ENCODE measurements at places on chromosomes 4 and X. TPM values are rescaled to one million over a fixed set of nuclear protein-coding genes. Genes with fewer than 3 reads are reported as not detected.

Gene CPE
- total RNA-seq: 29.0 TPM

Gene TEC
- total RNA-seq: 2.1 TPM

Gene CENPE
- 0.78 TPM for total RNA-seq

Gene TDO2
- total RNA-seq: not detected

Gene CXorf49
- not detected for total RNA-seq

DNA sequence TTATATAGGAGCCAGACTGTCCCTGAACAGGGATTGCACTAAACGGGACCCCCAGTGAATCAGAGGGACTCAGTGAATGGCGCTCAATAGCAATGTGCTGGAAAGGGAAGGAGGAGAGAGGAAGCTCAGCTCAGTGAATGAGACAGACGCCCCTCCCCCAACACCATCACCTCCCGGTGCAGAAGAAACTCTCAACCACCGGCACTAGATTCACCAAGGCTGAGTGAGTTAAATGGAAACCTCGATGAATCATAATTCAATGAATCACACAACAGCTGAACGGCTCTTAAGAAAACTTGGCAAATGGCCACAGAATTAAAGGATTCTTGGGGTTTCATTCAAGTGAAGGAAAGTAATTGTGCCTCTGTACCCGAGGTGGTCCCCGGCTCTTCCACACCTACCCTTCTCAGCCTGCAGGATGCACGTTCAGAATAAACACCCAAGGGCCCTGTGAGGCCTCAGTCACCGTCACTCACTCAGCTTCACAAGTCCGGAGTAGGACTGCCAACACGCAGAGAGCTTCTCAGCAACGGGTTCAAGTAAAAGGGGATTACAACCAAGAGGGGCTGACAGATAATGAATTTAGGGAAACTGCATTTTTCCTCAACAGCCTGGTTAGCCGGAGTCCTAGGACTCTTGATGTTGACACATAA is 29.3 kb downstream of the CRMP1 start:
- H3K36me3 ChIP-seq: no peaks in the 10 kb centered on the region
- H3K4me1 ChIP-seq: no peaks in the 10 kb centered on the region
- no peak overlapping the region for H3K27ac ChIP-seq

GRCh38 chrX:130147631-130148030 is 18.0 kb downstream of the AIFM1 start:
- H3K27me3 ChIP-seq: no peaks in the 10 kb centered on the region
- no peaks in the 10 kb centered on the region for H3K36me3 ChIP-seq
- H3K27ac ChIP-seq: no peak overlapping the region
- no peaks in the 10 kb centered on the region for H3K4me1 ChIP-seq
- no peak overlapping the region for H3K4me3 ChIP-seq
- DNase-seq: no peak

DNA sequence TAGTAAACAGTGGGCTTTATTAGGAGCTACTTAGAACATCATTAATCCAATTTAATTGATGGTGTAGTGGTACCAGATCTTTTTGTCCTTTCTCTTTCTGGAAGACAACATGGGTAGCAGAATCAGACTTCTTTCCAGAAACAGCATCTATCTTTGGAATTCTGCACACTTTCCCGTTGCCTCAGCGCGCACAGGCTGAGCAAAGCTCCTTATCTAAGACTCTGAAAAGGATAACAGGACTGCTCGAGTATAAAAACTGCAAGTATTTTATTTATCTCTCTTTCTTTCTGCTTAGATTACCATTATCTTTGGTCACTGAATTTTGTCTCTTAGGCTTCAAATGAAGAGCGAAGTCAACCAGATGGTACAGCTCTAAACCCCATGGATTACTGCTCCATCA is 191.7 kb downstream of the DHX15 start:
- H3K36me3 ChIP-seq: no peaks in the 10 kb centered on the region
- no peak overlapping the region for H3K4me3 ChIP-seq
- H3K27ac ChIP-seq: no peak overlapping the region

GRCh38 chr4:147094238-147094637 is 148.6 kb upstream of the TTC29 start:
- H3K27ac ChIP-seq: no peak overlapping the region
- no peaks in the 10 kb centered on the region for H3K4me1 ChIP-seq
- no peak overlapping the region for H3K4me3 ChIP-seq

- peaks cover 25% of the 10 kb centered on the region for H3K4me1 ChIP-seq
- no peaks in the 10 kb centered on the region for H3K27me3 ChIP-seq
- H3K36me3 ChIP-seq: no peaks in the 10 kb centered on the region
- no peak for DNase-seq
- no peak overlapping the region for H3K4me3 ChIP-seq
These were observed 67.4 kb downstream of the DMP1 start for GRCh38 chr4:87717276-87718031.

DNA sequence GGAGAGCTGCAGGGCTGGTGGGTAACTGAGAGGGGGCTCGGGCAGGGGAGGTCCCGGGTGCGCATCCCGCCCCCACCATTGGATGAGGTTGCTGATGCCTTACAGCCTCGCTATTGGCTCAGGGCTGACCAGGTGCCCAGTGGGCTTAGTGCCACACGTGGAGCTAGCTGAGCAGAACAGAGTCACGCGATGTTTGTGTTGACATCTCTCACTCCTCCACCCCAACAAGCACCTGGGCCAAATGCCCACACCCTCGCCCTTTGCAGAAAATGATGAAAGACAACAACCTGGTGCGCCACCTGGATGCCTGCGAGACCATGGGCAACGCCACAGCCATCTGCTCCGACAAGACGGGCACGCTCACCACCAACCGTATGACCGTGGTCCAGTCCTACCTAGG is 31.8 kb downstream of the ATP2B3 start:
- H3K27ac ChIP-seq: no peak overlapping the region
- DNase-seq: no peak
- H3K27me3 ChIP-seq: no peaks in the 10 kb centered on the region
- no peak overlapping the region for H3K4me3 ChIP-seq
- no peaks in the 10 kb centered on the region for H3K36me3 ChIP-seq

DNA sequence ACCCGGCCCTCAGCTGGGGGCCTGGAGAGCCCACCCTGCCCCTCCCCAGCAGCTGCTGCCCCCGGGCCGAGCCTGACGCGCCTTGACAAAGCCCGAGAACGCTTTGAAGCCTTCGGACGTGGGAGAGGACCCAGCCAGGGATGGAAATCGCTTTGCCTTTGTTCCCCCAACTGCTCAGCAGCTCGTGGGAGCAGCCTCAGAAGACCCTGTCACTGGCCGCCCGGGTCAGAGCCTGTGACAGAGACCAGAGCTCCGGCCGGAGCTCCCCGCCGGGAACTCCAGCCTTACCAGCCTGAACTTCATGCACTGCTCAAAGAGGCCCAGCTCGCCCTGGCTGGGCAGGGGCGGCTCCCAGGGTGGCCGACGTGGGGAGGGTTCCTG is 2.6 kb upstream of the SLC6A8 start:
- no peaks in the 10 kb centered on the region for H3K4me1 ChIP-seq
- no peaks in the 10 kb centered on the region for H3K27me3 ChIP-seq
- no peak for DNase-seq
- H3K36me3 ChIP-seq: no peaks in the 10 kb centered on the region

GRCh38 chr4:101596781-101597552 is 193.6 kb upstream of the BANK1 start:
- no peaks in the 10 kb centered on the region for H3K4me1 ChIP-seq
- H3K27me3 ChIP-seq: no peaks in the 10 kb centered on the region
- H3K36me3 ChIP-seq: no peaks in the 10 kb centered on the region

GRCh38 chr4:45155081-45155777 is 428.9 kb upstream of the GNPDA2 start:
- no peaks in the 10 kb centered on the region for H3K36me3 ChIP-seq
- no peaks in the 10 kb centered on the region for H3K4me1 ChIP-seq
- H3K27me3 ChIP-seq: no peaks in the 10 kb centered on the region

DNA sequence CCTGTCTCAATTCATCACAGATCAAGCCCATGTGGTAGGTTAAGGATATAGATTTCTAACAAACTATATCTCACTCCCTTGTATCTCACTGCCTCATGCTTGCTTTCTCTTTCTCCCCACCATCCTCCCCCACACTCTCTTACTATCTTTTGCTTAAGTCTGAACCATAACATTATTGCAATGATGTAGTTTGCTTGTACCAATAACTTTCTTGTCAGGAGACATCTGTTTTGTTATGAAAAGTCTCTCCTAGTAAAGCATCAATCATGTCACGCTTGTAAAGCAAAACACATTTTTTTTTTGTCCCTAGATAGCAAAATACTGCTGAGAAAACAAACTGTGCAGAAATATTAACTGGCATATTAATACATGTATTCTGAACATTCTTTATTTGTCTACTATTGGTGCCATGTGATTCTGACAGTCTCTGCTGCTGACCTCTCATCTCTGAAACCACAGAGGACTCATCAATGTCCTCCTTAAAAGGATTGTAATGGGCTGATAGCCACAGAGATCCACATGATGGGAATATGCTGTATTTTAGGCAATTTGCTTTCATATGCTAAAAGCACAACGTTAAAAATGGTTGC is 217.5 kb downstream of the VEGFC start:
- no peaks in the 10 kb centered on the region for H3K27me3 ChIP-seq
- H3K36me3 ChIP-seq: no peaks in the 10 kb centered on the region
- no peak for DNase-seq
- no peak overlapping the region for H3K27ac ChIP-seq
- peaks cover 7% of the 10 kb centered on the region for H3K4me1 ChIP-seq
- no peak overlapping the region for H3K4me3 ChIP-seq

DNA sequence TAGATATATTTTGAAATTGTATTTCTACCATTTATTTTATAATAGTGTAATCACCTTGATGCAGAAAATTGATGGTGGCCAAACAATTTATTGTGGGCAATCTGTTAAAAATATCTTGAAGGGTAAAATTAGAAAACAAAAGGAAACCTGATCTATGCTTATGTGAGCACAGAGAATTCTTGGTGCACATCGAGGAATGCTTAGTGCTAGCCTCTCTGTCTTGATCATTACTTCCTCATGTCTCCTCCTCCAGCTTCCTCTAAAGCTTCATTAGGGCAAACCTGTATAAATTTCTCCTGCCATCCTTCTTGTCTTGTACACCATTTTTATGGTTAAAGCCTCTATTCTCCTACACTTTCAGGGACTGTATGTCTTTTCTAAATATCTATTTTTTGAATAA is 725.8 kb downstream of the RAPGEF2 start:
- H3K27ac ChIP-seq: no peak overlapping the region
- no peak for DNase-seq
- no peak overlapping the region for H3K4me3 ChIP-seq
- no peaks in the 10 kb centered on the region for H3K27me3 ChIP-seq
- no peaks in the 10 kb centered on the region for H3K4me1 ChIP-seq

- no peaks in the 10 kb centered on the region for H3K4me1 ChIP-seq
- H3K36me3 ChIP-seq: no peaks in the 10 kb centered on the region
- no peak overlapping the region for H3K27ac ChIP-seq
These were observed 102.7 kb downstream of the SH3BGRL start for GRCh38 chrX:81304563-81304962.

GRCh38 chr4:76012388-76012801 is 5.1 kb upstream of the CXCL9 start:
- no peak overlapping the region for H3K4me3 ChIP-seq
- no peaks in the 10 kb centered on the region for H3K27me3 ChIP-seq

- H3K36me3 ChIP-seq: no peaks in the 10 kb centered on the region
- H3K4me1 ChIP-seq: no peaks in the 10 kb centered on the region
- no peak overlapping the region for H3K4me3 ChIP-seq
- H3K27me3 ChIP-seq: no peaks in the 10 kb centered on the region
- DNase-seq: no peak
These were observed 154.1 kb upstream of the PJA1 start for GRCh38 chrX:69319376-69319775.

- no peak overlapping the region for H3K4me3 ChIP-seq
- no peak for DNase-seq
- no peaks in the 10 kb centered on the region for H3K27me3 ChIP-seq
- H3K4me1 ChIP-seq: peaks cover 12% of the 10 kb centered on the region
- H3K27ac ChIP-seq: no peak overlapping the region
These were observed 29.1 kb upstream of the HTRA3 start for GRCh38 chr4:8240211-8241041.

DNA sequence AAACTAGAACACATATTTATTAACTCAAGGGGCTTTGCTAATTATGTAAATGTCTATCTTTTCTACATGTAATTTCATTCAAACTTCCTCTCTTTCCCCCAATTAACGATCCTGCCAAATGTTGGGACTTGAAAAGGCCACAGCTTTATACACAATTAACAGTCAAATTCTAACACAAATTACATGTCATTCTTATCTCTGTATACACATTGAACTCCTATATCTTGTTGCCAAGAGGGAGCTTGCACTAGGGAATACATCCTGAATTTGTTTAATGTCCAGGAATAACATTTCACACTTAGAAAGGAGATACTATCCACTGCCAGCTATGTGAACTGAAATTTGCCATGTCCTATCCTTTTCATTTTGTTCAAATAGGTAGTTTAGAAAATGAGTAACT is 38.9 kb upstream of the MAB21L2 start:
- H3K36me3 ChIP-seq: no peaks in the 10 kb centered on the region
- H3K27ac ChIP-seq: no peak overlapping the region
- no peak overlapping the region for H3K4me3 ChIP-seq
- no peaks in the 10 kb centered on the region for H3K27me3 ChIP-seq
- no peaks in the 10 kb centered on the region for H3K4me1 ChIP-seq
- DNase-seq: no peak

DNA sequence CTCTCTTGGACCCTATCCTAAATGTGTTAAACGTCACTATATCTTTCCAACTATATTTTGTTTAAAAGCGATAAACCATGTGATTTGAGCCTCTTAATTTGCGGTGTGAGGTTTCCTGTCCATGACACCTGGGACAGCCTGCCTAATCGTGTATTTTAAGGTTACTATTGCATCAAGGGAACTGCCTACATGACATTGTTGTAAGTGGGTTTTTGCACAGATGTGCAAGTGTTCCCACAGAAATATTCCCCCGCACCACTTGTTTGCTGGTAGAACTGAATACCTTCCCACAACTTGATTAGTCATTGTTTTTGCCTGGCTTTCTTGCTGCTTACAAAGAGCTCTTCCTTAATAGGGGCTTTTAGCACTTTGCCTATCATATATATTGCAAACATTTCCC is 5.1 kb upstream of the FAM184B start:
- H3K27me3 ChIP-seq: peaks cover 8% of the 10 kb centered on the region
- no peak overlapping the region for H3K4me3 ChIP-seq
- H3K4me1 ChIP-seq: peaks cover 6% of the 10 kb centered on the region
- no peak overlapping the region for H3K27ac ChIP-seq
- DNase-seq: no peak

DNA sequence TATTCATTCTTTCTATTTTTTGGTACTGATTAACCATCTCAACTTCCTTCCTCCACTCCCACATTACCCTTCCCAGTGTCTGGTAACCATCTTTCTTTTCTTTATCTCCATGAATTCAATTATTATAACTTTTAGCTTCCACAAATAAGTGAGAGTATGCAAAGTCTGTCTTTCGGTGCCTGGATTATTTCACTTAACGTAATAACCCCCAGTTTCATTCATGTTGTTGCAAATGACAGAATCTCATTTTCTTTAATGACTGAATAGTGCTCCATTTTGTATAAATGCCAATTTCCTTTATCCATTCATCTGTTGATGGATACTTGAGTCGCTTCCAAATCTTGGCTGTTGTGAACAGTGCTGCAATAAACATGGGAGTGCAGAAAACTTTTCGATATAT is 940.4 kb downstream of the GLUD2 start:
- H3K4me3 ChIP-seq: no peak overlapping the region
- no peaks in the 10 kb centered on the region for H3K27me3 ChIP-seq
- H3K36me3 ChIP-seq: no peaks in the 10 kb centered on the region
- DNase-seq: no peak
- no peak overlapping the region for H3K27ac ChIP-seq
- no peaks in the 10 kb centered on the region for H3K4me1 ChIP-seq

Data from heart right ventricle (tissue), 16 donors.